ENCODE measurements at places on chromosomes 7 and 10. TPM values are rescaled to one million over a fixed set of nuclear protein-coding genes. Genes with fewer than 3 reads are reported as not detected.

DNA sequence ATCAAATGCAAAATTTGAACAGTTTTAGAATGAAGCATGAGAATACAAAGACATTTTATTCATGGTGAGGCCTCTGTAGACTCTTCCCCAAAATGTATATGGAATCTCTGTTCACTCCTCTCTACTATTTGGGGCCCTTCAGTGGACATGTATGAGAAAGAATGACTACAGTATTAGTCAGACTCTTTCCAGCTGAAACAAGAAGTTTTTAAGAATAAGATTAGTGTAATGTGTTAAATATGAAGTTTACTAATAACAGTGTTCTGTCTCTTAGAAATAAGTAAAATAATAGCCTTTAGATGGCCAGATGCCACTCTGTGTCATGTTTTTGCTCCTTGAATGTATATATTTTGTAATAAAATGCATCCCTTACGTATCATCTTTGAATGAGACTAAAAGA, 585.6 kb downstream of the SUGCT start:
- DNase-seq = no peak

DNA sequence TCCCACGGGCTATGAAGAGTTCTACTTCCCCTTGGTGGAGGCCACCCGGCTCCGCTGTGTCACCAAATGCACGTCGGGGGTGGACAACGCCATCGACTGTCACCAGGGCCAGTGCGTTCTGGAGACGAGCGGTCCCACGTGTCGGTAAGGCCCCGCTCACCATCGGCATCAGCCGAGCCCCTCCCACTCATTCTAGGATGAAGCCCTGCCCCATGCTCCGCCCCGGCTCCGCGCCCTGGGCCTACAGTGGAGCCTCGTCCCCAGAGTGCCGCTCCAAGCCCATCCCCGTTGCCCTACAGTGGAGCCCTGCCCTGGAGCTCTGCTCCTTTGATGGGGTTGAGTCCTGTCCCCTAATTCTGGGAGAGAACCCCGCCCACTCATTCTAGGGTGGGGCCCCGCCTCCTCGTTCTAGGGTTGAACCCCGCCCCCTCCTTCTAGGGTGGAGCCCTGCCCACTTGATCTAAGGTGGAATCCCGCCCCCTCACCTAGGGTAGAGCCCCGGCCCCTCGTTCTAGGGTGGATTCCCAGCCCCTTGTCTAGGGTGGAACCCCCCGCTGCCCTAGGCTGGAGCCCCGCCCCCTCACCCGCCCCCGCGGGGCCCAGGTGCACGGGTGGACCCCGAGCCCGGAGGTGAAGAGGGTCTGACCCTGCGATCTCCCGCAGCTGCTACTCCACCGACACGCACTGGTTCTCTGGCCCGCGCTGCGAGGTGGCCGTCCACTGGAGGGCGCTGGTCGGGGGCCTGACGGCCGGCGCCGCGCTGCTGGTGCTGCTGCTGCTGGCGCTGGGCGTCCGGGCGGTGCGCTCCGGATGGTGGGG, 3.4 kb upstream of the MUC12 start:
- DNase-seq = no peak

DNA sequence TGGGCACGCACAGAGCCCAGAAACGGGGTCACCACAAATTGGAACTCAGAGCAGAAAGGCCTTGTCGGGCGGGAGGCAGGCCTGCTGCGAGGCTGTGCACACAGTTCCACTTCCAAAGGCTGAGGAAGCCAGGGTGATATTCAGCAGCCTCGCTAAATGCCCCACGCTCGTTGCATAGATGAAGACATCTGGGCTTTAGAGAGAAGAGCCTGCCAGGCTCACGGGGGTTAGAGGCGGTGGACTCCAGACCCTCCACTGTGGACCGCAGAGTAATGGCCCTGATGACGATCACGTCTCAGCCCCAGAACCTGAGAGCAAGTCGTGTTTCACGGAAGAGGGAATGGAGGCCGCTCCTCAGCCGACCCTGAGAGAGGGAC, 104.2 kb downstream of the DNAJB6 start:
- DNase-seq = no peak

The ZNF804B gene
- total RNA-seq = not detected

DNA sequence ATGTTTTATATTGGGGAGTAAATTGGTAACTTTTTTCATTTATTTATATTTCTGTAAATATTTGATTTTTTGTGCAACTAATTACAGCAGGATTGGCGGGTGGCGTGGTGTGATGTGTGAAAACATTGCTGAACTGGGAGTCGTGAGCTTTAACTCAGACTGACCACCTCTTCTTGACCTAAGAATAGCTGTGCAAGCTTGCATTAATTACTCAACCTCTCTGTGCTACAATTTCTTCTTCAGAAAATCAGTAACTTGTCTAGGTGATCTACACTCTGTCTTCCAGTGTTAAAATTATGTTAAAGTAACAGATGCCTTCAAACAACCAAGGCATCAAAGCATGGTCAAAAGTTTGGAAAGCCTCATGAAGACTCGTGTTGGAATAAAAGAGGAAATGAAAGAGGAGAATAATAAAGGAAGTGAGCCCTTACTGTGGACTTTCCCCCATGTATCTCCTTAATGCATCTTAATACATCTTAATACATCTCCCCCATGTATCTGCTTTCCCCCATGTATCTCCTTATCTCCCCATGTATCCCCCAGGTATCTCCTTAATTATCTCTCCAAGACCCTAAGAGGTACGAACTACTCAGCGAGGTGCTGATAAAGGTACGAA, 71.2 kb downstream of the SVIL start:
- DNase-seq = no peak

- no peak for DNase-seq
Observed at GRCh38 chr10:77685432-77685831, 47.8 kb upstream of the KCNMA1 start.

DNA sequence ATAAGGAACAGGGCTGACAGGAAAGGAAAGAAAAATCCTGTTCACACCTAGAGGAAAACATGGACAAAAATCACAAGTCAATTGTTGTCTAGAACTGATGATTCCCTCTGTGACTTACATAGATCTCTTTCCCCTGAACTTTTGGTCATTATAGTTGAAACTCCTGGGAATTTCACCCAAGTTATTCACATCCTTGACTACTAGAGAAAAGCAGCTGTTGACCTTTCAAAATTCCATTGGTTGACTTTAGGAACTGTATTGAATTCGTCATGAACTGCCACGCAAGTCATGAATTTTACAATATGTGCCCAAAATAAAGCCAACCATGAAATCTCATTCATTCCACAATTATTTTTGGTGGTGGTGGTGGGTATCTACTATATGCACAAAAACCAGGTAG, 104.3 kb downstream of the UBE2H start:
- DNase-seq = no peak

DNA sequence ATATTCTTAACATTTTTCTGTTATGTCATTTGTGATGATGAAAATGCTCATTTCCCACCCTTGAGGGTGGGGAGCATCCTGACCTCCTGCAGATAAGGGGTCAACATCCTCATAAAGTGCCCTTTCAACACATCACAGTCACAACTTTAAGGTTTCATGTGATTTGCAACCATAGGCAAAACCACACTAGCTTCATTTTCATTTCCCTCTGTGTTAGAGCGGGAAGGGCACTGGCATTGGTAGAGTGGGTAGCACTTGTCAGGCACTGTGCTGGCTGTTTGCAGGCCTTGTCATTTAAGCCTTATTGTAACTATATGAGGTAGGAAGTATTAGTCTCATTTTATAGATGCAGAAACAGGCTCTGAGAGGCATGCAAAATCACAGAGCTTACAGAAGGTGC, 39.8 kb downstream of the PSMC2 start:
- DNase-seq = no peak

The SPDYE3 gene
- not detected for total RNA-seq

GRCh38 chr10:102919246-102919959, 1.3 kb downstream of the CNNM2 start:
- no peak for DNase-seq

The RNF32 gene
- 3.2 TPM for total RNA-seq

DNA sequence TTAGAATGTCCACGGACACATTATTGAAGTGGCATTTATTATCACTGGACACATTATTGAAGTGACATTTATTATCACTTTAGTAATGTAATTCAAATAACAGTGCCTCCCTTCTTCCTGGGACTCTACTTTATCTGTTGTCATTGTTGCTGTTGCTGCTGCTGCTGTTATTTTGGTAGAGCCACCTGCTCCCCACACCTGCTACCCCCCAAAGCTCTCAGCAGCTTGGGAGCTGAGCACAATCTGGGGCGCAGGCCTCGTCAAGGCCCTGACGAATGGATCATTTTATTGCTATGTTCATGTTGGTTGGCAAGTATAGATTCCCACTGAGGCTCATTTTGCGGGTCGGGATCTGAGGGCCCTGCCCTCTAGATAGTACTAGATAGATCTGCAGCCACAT, 24.8 kb downstream of the FIGNL1 start:
- no peak for DNase-seq

GRCh38 chr7:137886281-137886680, 39.5 kb upstream of the DGKI start:
- DNase-seq = no peak

The GPR26 gene
- total RNA-seq = 0.03 TPM

DNA sequence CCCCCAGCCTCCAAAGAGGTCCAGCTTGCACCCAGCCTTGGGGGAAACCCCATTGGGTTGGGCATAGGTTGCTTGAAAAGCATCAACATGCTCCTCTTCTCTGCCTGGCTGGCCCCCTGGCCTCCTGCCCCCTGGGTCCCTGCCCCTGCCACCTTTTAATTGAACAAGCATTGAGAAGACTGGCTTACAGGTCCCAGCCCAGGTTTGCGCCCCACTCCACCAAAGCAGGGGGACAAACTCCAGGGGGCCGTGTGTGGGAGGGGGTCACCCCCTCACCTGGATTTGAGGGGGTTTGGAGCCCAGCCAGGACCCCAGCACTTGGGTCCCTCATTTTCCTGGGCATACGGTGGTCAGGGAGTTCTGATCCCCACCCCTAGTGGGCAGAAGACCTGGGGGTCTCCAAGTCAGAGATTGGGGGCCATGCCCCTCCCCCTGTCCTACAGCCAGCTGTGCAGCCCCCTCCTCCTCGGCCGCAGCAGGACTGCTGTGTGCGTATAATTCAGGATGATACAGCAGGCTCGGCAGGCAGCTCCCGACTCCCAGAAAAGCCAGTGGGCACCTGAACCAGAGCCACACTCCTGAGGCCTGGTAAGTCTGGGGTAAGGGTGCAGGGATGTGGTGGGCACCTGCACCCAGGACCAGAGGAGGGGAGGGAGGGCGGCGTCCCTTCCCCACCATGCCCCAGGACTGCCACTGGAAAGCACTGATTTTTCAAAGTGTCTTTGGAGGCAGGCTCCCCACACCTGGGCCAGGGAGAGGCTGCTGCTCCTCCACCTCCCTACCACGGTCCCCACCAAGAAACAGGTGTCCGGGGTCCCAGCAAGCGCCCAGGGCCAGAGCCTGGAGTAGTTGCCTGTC, 1.7 kb downstream of the ELFN1 start:
- DNase-seq = no peak

DNA sequence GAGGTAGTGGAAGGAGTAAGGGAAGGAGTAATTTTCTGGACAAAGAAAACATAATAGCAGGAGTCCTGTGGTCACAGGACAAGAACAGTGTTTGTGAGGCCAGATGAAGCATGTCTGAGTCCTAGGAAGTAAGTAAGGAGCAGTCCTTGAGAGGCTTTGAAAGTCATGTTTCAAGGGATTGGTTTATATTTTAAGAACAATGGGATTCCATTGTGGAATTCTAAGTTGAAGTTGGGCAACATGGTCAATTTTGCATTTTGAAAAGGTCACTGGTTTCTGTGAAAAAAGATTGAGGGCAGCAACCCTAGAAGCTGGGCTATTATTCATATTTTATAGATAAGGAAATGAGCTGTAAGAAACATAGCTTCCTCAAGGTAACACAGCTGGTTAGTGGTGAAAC, 10.8 kb upstream of the SLC25A28 start:
- no peak for DNase-seq

- DNase-seq = no peak
Observed at GRCh38 chr10:37703833-37704382, 153.5 kb downstream of the ZNF248 start.

The DLG5 gene
- 6.6 TPM for total RNA-seq

The KLF6 gene
- 47.3 TPM for total RNA-seq

The DNAJC12 gene
- total RNA-seq = 2.1 TPM

The TNKS2 gene
- 11.2 TPM for total RNA-seq

GRCh38 chr10:62514079-62514693, 140.0 kb downstream of the ZNF365 start:
- DNase-seq = no peak

DNA sequence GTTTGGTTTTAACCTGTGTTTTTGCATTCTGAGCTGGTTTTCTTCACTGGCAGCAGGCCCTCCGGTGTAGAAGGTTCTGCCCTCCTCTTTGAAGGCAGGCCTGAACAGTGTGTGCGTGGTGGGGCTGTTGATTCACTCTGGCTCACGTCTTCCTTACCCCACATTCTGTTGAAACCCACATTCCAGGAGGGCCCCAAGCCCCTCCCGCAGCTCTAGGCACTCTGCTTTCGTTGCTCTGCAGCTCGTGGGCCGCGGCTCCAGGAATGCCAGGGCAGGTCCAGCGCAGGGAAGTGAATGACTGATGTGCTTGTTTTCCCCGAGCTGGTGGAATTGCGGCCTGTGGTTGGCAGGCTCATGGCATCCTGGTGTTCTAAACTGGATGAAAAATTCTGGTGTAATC, 49.0 kb downstream of the HTRA1 start:
- no peak for DNase-seq

GRCh38 chr10:50310560-50311174, 59.4 kb upstream of the ASAH2 start:
- DNase-seq = no peak

Measured in GM12878 (cell line).